ENCODE measurements at places on chromosomes 6 and 20.

DNA sequence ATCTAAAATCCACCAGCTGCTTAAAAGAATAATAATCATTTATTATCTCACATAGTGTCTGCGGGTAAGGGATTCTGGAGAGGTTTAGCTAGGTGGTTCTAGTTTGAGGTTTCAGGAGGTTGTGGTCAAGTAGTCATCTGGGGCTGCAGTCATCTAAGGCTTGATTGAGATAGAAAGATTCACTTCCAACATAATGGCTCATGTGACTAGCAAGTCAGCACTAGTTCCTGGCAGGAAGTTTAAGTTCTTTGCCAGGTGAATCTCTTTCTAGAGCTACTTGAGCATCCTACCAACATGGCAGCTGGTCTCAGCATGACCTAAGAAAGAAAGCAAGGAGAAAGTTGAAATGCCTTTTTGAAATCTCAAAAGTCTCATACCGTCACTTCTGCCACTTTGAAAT is 128.8 kb downstream of the EDN1 start:
- DNase-seq, result no peak

DNA sequence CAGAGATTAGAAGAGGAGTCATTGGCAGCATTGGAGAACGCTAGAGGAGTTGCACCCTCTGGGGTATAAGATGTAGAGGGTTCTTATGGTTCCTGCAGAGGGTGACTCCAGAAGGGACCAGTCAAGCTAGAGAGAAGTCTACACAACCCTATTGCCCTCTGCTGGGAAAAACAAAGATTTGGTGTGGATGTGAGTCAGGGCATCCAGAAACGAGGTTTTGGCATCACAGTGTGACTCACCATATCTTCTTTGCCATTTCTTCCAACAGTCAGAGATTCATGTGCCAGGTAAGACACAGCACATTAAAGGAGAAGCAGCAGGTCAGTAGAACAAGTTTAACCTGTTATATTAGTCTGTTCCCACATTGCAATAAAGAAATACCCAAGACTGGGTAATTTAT is 598.8 kb downstream of the MAFB start:
- no peak for DNase-seq

DNA sequence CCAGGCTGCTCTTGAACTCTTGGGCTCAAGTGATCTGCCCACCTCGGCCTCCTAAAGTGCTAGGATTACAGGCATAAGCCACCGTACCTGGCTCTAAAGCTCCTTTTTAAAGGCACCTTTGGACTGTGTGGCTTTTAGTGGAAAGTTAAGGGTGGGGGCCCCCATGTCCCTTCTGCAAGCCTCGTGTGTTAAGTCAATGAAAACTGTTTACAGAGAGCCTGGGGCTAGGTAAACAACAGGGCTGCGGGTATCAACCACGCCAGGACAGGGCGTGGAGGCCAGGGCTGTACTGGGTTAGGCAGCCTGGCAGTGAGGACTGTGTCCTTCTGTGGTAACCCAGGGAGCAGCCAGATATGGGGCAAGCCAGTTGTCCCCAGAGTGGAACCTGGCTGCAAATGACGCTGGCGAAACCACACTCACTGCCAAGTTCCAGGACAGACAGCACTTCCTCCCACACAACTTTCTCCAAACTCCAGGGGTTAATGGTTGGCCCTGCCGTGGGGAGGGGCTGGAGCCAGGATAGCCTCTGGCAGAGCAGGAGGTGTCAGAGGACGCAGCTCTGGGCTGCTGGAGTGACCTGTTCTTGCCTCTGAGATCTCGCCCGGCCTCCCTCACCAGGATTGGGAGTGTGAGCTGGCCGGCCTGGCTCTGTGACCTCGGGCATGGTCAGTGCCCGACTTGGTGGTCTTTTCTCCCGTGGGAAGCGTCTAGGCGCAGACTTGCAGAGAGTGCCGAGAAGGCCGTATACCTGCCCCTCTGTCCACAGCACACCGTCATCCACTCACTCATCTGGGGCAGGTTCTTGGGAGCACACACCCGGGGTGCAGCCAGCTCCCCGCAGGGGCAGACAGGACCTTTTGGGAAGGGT is 3.2 kb downstream of the SLC17A9 start:
- DNase-seq, result no peak

- no peak for DNase-seq
Observed at GRCh38 chr6:81465859-81466258, 286.6 kb downstream of the TENT5A start.

GRCh38 chr6:31558631-31559500 is 11.5 kb downstream of the NFKBIL1 start:
- DNase-seq, result peak; percentile 81
